ENCODE measurements at places on chromosomes 7 and 10. TPM values are rescaled to one million over a fixed set of nuclear protein-coding genes. Genes with fewer than 3 reads are reported as not detected.

- DNase-seq = no peak
These were observed 180.2 kb upstream of the CACNA2D1 start for GRCh38 chr7:82623812-82624211.

DNA sequence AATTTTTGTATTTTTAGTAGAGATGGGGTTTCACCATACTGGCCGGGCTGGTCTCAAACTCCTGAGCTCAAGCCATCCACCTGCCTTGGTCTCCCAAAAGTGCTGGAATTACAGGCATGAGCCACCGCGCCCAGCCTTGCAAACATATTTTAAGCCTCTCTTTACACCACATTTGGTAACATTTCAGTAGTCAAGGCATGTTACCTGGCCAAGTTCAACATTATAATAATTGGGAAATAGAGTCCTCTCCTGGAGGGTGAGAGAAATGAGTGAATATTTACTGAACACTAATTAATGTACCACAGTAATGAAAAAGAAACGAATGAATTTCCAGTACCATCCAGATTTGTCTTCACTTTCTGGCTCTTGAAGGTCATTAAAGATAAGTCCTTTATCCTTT, 10.0 kb upstream of the CNOT4 start:
- no peak for DNase-seq

FAM131B gene
- 0.22 TPM for total RNA-seq

SPDYE1 gene
- not detected for total RNA-seq
